Left ventricle myocardium inferior (tissue), 1 donor: ENCODE measurements at places on chromosomes 5 and 9. TPM values are rescaled to one million over a fixed set of nuclear protein-coding genes. Genes with fewer than 3 reads are reported as not detected.
A peak's percentile ranks its signal among the peaks of the same experiment; 100 is the strongest.

DNA sequence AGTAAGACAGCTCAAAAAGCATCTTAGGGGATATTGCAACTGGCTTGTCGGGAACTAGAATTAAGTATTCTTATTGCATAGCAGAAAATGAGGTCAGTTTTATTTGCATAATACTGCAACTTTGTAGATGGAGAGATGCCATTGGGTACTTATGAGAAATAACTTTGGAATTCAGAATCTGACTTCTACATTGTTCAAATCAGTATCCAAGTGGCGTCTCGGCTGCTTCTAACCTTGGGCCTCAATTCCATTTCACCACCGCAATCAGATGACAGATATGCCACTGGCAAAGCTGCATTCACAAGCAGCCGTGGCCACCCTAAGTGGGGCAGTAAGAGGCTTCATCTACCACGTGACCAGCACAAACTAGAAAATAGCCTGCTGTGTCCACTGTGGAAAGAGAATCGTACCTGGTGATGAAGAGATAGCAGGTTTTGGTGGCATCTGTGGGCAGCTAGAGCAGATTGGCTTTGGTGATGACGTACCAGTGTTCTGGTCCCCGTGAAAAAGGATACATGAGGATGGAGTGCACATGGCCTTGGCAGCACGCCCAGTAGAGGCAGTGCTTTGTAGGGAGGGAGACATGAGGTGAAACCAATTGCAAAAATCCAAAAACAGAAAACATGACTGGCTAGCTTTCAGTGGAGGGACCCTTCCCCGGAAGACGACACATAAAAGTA, 116.6 kb downstream of the KLHL3 start:
- no peak overlapping the region for H3K4me3 ChIP-seq
- peak; percentile 85 for DNase-seq
- H3K36me3 ChIP-seq = peaks cover 3% of the 10 kb centered on the region
- no peaks in the 10 kb centered on the region for H3K27me3 ChIP-seq
- peak overlapping the region; percentile 45 for H3K27ac ChIP-seq

The LMX1B gene
- 1.3 TPM for total RNA-seq

GRCh38 chr5:5558638-5559527, 136.4 kb downstream of the ICE1 start:
- H3K4me1 ChIP-seq = no peaks in the 10 kb centered on the region
- DNase-seq = no peak
- no peaks in the 10 kb centered on the region for H3K36me3 ChIP-seq
- no peak overlapping the region for H3K4me3 ChIP-seq
- peaks cover 6% of the 10 kb centered on the region for H3K27me3 ChIP-seq

The PCDHA7 gene
- not detected for total RNA-seq

- no peaks in the 10 kb centered on the region for H3K27me3 ChIP-seq
- no peak overlapping the region for H3K4me3 ChIP-seq
- no peak for DNase-seq
- H3K4me1 ChIP-seq = no peaks in the 10 kb centered on the region
These were observed 74.3 kb upstream of the TNC start for GRCh38 chr9:115192280-115192679.

The OLFML2A gene
- 41.1 TPM for total RNA-seq

The MRPS30 gene
- 86.3 TPM for total RNA-seq
